M059J (cell line): ENCODE measurements at places on chromosomes 4 and X. TPM values are rescaled to one million over a fixed set of nuclear protein-coding genes. Genes with fewer than 3 reads are reported as not detected.

GAGE12E gene
- total RNA-seq = not detected in 2 replicates

NLGN3 gene
- total RNA-seq = 0.10 and 0.15 TPM in 2 replicates

RTL5 gene
- 0.12 and 0.39 TPM in 2 replicates for total RNA-seq

RAB39B gene
- 0.17 TPM in 1 of 2 replicates, not detected in the other for total RNA-seq

GABRQ gene
- 4.8 and 8.8 TPM in 2 replicates for total RNA-seq

FREM3 gene
- not detected in 2 replicates for total RNA-seq
